Dermis microvascular lymphatic vessel endothelial cell (primary cell): ENCODE measurements at places on chromosomes 16 and 17. TPM values are rescaled to one million over a fixed set of nuclear protein-coding genes. Genes with fewer than 3 reads are reported as not detected.

The MT4 gene
- not detected in 2 replicates for total RNA-seq

The RNFT1 gene
- 10.9 and 17.8 TPM in 2 replicates for total RNA-seq

The MAP2K4 gene
- total RNA-seq, result 21.4 and 26.7 TPM in 2 replicates

The PSMD11 gene
- 98.1 and 104 TPM in 2 replicates for total RNA-seq

The CDC6 gene
- total RNA-seq, result 8.1 and 15.3 TPM in 2 replicates
